Central memory CD4-positive, alpha-beta T cell (primary cell): ENCODE measurements at places on chromosomes 7 and 10.

GRCh38 chr10:70736525-70736924 is 48.7 kb downstream of the TBATA start:
- DNase-seq, result no peak

- DNase-seq, result no peak
Observed at GRCh38 chr10:129593953-129594352, 126.9 kb downstream of the MGMT start.

GRCh38 chr7:76011442-76011861 is 17.1 kb upstream of the TMEM120A start:
- DNase-seq, result no peak

GRCh38 chr7:2606539-2606936 is 25.2 kb upstream of the TTYH3 start:
- no peak for DNase-seq

DNA sequence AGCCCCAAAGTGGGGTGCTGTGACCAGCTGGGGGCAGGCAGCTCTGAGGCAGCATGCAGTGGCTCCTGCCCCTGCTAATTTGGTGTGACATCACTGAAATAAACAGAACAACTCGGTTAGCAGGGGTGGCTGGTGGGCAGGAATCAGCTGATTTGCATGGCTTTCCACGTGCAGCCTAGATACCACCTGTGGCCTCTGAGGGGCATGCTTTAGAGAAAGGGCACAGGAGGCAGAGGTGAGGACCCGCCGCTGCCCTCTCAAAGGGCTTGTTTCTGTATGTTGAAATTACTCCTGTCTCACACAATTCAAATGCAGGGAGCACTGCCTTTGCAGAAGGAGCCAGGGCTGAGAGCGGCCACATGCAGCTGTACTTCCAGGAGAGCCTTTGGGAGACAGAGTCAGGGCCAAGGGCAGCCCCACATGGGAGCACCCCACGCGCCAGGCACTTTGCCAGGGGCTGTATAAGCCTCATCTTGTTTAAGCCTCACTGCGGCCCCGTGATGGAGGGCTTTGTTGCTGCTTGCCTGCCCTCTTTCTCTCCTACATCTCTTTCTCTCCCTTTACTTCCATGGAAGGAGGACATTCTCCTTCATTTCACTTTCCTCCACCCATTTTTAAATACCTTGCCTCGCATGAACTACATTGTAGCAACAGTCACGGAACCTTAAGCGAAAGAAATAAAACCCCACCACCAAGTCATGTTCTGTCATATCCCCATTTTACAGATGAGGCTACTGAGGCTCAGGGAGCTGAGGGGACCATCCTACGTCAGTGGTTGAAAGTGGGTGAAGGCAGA is 137.7 kb downstream of the ZMIZ1 start:
- DNase-seq, result no peak

DNA sequence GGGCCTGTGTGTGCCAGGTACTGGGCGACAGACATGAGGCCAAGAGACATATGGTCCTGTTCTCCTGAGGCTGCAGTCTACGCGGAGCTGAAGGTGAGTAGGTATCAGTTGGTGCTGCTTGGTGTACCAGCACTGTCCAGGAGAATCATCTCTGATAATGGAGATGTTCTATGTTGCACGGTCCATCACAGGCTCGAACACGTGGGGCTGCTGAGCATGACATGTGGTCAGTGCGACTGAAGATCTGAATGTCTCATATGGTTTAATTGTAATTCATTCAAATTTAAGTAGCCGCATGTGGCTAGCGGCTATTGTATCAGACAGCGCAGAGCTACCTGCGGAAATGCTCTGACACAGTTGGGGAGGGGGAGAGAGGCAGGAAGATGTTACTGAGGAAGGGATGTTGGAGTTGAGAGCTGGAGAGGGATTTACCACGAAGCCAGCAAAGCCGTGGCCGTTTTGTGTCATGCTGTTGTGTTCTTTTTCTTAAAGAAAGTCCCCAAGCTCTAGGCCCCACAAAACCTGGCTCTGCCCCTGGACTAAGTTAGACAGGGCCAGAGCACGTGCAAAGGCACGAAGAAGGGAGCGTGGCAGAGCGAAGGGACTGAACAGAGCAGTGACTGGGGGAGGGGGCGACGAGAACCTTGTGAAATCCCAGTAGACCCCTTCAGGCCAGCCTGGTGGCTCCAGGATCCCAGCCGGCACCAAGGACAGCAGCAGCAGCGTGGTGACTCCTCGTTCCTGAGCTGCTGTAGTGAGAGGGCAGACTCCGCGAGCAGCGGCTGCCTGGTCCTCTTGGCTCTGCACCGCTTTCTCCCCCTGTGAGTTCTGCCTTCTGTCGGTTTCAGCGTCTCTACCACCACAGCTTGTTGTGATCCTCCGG is 20.0 kb downstream of the SMKR1 start:
- DNase-seq, result no peak

DNA sequence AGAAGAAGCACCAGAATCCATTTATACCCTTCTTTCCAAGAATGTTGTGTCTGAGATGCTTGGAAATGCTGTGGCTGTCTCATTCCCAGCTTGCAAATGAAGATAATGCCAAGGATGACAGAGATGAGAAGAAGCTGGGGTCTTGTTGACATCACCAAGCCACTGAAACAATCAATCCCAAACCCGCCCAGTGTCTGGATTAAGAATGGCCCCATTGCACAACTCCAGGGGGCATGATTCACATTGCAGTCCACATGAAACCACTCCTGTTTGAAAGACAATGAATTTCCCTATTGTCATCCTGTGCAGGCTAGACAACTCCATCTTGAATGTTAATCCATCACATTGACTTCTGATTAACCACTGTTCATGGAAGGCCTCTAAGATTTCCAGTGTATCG is 28.6 kb downstream of the SORBS1 start:
- DNase-seq, result no peak

DNA sequence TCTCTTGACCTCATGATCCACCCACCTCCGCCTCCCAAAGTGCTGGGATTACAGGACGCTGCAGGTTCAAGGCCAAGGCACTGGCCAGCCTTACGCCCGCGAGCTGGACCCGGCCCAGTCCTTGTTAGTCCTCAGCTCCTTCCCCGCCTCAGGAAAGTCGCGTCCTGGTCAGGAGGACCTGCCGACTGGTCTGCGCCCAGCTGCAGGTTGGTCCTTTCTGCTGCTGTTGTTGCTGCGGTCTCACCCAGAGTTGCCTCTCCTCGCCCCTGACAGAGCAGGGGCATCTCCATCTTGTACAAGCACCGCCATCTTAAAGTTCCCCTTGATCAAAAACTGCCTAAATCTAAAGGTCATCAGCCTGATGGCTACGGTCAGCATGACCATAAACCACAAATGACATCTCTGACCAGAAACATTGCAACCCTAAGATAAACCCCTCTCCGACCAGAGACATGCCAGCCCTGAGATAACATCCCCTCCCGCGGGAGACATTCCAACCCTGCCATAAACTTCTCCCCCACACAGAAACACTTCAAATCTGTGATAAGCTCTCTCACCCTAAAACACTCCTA is 13.9 kb upstream of the BMS1 start:
- no peak for DNase-seq

DNA sequence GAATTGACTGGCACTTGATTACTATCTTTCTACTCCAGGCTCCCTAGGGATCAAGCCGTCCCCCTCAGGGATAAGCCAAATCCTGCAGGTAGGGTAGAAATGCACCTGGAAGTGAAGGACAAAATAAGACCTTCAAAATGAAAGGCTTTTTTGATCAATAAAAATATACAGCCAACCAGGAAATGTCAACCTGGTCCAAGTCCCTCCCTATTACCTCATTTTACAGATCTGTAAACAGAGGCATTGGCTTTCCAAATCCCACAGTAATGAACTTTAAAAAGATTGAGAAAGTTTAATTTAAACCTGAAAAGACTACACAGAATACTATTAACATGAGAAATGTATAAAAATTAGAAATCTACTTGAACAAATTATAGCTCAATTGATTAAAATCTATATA is 53.7 kb downstream of the UPF2 start:
- no peak for DNase-seq

GRCh38 chr7:91264924-91265681 is 870 bp downstream of the FZD1 start:
- DNase-seq, result no peak

DNA sequence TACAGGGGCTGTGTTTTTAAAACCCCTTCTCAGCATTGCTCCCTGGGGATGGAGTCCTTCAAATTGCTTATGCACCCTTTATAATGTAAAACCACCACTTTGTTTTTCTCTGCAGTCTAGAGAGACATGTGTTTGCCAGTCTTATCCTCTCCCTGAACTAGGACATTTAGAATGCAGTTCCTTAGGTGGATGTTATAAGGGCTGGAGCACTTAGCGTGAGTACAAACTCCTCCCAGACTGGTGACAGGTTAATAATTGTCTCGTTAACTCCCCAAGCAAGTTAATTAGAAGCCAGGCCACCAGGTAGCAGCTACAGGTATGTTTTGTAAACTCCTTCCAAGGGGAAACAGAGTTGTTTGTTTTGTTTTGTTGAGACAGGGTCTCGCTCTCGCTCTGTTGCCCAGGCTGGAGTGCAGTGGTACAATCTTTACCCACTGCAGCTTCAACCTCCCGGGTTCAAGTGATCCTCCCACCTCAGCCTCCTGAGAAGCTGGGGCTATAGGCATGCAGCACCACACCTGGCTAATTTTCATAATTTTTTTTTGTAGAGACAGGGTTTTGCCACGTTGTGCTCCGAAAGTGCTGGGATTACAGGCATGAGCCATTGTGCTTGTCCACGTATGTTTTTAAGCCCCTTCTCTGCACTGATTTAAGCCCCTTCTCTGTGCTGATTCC is 100.2 kb downstream of the FAM107B start:
- no peak for DNase-seq

DNA sequence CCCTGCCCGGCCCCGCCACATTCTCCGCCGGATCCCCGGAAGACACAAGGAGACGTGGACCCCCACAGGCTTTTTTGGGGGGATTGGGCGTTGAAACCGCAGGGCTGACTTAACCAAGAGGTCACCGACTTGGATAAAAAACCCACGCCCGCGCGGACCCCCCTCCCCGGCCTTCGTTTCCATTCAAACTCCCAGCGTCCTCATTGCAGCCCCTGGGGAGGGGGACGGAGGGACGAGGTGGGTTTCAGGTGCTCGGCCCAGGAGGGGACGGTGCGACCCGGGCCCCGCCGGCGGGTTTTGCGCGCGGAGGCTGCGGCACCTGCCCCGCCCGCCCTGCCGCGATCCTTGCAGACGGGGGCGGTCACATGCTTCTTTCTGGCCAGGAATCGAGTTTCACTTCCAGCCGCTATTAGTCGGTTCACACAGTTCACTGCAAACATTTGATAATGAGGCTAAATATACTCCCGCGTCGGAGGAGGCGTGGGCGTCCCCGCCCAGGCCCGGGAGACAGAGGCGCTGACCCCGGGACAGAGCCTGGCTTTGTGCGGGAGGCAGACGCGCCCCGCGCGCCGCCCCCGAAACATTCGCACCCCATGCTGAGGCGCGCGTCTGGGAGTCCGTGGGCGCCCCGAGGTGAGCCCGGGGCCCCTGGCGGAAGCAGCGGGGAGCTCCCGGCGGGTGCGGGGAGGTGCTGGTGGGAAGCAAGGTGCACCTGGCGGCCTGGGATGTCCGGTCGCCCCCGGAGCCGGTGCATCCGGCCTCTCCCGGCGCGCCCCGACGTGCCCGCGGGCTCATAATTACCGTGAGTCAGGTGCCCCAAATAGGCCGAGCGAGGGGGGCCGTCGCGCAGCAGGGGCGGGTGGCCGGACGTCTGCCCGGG is 2.7 kb upstream of the PDGFA start:
- DNase-seq, result peak; percentile 21

DNA sequence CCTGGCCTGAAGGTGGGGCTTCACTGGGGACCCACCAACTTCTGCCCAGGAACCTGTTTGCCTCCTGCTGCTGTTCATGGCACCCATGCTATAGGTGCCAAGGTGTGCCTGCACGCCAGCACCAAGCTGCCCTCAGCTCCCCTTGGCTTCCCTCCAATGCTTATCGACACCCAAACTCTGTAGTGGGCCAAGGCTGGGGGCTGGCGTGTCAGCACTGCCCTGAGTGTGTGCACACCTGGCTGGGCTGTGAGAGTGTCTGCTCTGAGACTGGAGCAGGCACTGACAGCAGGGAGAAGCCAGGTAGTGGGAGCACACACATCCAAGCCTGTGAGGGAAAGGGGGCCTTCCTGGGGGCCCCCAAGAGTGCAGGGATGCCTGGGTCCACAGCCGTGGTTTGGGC is 43.1 kb upstream of the TUBB8 start:
- no peak for DNase-seq

- DNase-seq, result no peak
Observed at GRCh38 chr10:5710859-5711258, 26.2 kb downstream of the TASOR2 start.

DNA sequence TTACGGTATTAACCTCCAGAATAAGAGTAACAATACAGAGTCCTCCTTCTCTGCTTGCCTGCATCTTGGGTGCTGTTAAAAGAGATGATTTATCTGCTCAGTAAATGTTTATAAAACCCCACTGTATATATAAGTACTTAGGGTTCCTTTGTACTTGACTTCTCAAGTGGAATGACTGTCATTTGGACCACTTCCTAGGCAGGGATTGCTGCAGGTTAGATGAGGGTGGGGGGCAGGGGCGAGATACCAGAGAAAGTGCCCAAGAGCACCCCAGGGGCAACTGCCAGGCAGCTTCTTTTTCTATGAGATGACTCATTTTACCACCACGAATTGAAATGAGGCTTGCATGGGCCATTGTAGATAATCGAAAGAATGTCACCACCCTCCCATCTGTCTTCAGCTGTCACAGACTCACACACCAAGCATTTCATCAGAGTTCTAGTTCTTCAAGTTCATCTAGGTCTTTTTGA is 421.9 kb upstream of the GALNT17 start:
- DNase-seq, result no peak

GRCh38 chr10:114060456-114060855 is 16.8 kb downstream of the ADRB1 start:
- no peak for DNase-seq

DNA sequence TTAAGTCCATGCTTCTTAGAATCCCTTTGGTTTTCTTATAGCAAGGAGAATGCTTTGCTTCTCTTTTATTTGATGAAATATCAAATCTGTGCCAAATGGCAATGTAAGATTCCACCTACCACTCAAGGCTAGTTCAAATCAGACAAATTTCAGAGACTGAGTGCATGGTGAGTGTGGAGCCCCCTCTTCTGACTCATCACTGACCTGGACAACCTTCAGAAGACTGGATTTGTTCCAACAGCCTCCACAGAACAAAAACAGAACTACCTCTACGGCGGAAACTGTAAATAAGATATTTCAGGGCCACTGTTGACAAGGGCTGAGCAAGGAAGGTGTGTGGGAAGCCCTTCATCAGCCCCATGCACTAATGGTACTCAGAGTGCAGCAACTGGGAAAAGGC is 21.1 kb downstream of the NCAPG2 start:
- DNase-seq, result no peak

DNA sequence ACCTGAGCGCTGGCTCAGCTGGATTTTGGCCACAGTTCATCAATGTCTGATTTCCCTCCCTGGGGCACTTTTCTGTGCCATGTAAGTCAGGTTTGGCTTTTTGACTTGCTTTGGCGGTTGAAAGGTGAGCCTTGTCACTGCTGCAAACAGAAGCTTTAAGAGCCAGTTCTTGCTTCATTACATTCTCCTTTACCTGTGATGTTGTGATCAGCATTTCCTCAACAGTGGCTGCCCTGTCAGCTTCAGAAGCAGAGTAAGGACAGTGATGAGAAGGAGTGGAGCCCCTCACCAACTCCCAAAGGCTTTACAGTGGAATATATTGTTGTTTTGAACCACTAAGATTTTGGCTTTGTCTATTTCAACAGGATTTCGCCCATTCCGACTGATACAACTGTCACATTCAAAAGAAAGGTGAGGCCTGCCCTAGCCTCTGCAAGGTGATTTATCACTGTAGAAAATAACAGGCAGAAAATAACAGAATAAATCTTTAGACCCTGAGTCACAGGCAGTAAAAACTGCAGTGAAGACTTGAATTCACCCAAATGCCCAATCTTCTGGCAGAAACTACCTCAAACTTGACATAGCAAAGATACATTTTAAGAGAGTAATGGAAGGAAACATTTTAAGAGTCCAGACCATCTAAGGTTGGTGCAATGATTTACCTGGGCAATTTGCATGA is 13.3 kb upstream of the DKK1 start:
- no peak for DNase-seq
